ENCODE measurements at places on chromosomes 11 and 22.

DNA sequence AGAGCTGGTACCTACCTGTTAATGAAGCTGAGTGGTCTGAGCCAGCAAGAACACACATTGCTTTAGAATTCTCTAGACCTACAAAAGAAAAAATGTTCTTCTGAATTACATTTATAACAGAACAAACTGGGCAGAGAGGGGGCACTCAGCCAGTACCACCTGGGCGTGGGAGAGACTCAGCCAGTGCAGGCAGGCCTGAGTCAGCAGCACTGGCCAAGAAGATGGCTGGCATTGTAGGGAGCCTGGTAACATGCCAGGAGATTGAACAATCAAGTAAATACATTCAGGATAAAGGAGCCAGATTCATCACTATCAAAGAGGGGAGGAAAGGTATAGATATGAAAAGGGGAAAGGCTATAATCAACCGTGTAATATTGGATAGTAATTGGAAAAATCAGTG is 19.9 kb downstream of the SERGEF start:
- DNase-seq = peak; percentile 43

DNA sequence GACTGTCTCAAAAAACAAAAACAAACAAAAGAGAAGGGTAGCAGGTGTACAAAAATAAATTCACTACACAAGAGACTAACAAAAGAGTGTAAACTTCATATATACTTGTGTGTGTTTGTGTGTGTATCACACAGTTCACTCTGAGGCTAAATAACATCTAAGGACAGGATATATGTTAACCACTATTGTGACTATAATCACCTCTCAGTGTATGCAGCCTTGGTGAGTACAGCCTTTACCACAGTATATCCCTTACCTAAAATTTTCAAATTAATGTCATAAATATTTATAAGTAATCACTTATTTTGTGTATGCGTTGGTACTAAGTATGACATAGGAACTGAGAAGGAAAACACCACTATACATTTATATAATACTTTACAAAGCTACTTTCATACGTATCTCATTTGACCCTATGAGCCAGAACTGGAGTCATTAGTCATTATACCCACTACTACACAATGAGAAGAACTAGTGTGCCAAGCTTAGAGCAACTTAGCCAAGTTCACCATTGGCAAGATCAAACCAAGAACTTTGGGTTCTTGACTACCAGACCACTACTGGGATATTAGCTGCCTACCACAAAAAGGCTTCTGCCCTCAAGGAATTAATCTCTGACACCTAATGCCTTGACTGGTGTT is 116.7 kb downstream of the SGSM3 start:
- DNase-seq = no peak

DNA sequence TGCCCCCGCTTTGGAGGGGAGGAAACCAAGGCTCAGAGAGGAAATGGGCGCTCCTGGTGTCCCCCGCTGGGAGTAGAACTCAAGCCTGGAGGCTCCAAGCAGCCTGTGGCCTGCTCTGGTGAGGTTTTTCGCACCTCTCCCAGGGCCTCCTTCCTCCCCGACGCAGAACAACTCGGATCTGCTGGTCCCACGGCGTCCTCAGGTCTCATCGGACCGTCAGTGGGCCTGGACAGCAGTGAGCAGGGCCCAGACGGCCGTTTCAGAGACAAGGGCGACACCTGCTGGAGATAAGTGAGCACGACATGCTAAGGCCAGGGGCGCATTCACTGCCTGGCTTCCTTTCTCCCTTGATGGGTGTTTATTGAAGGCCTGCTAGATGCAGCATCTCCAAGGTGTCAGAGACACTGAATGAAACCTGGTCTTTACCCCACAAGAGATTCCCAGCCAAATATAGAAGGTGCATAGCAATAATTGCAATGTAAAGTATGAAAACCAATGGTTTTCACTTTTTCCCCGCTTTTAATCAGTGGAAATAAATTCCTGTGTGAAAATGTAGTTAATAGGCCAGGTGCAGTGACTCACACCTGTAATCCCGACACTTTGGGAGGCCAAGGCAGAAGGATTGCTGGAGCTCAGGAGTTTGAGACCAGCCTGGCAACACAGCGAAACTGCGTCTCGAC is 26.9 kb upstream of the CD82 start:
- DNase-seq = peak; percentile 73

DNA sequence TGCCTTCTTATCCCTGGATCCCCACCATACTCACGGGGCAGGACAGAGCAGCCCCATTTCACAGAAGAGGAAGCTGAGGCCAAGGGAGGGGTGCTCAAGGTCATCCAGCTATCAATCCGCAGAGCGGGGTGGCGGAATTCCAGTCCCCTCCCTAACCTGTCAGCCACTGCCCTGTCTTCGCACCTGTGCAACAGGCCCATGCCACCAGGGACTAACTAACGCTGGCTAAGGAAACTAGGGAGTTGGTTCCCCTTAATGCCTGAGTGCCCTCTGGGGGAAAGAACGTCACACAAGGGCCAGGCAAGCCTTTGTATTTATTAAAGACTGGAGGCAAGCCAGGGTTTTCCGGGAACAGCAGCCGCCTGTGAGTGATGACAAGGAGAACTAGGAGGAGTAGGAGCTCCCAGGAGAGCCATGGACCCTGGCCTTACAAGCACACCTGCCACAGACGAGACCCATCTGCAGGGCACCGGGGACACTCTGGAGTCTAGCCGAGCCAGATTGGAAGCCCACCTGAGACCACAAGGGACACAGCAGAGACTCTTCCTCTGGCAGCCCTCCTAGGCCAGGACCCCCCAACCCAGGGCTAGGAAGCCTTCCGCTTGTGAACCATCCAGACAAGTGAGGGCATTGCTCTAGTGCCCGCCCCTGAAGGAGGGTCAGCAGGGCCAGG is 64.4 kb downstream of the MYH9 start:
- no peak for DNase-seq

DNA sequence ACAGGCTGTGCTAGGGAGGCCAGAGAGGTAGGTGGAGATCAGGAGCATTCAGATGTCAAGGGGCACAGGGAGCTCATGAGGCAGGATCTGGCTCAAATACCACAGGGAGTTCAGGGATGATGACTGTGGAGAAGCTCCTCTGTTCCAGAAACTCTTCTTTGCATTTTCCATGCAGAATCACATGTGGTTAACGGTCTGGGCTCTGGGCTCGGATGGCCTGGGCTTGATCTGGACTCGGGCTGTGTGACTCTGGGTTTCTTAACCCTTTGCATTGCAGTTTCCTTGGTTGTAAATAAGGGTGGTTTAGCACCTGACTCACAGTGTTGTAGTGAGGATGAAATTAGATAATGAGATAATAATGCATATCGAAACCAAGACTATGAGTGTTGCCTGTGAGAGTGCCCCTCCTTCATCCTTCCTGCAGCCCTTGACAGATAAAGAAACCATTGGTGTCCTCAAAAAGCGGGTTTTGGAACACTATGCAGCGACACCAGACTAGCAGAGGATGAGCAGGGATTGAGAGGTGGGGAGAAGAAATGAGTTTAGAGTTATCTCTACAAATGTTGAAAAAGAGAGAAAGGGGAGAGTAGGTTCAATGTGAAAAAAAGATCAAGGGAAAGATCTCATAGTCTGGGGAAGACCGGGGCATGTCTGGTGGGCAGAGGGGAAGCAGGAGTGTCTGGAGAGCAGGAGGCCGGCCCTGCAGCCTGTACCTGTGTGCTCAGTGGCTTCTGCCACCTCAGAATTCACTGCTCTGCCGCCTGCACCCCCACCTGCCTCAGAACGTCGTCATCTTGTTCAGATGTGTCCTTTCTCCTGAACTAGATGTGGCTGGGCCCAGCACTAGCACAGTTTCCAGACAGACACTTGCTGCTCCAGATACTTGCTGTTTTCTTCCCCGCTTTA is 197.8 kb upstream of the SORL1-AS1 start:
- DNase-seq = no peak

- no peak for DNase-seq
These were observed 18.6 kb upstream of the PARVB start for GRCh38 chr22:44005524-44005923.

DNA sequence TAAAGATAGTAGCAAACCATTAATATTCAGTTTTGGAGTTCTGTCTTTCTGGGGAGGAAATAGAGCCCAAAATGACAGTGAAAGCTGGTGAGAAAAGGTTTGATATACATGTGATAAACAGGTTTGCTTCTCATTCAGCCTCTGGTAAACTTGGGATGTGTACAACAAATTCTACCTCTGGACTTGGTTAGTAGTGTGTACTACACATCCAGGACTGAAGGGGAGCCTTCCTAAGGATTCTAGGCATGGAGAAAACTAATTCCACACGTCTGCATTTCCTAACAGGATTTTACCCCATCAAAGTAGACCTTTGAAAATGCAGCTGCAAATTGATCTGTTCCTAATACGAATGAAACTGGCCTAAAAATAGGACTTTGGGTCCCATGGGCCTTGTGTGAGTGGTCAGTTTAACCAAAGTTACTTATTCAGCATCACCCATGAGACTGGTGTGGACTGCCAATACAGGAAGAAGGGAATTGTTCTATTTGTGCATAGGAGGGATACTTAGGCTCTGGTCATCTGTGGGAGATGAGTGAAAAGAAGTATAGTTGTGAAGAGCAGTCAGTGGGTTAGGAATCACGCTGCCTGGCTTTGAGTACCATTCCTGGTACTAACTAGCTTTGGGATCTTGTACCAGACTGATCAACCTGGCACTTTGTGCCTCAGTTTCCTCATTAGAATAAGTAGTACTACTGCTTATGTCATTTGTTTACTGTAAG is 74.2 kb downstream of the YAP1 start:
- no peak for DNase-seq

DNA sequence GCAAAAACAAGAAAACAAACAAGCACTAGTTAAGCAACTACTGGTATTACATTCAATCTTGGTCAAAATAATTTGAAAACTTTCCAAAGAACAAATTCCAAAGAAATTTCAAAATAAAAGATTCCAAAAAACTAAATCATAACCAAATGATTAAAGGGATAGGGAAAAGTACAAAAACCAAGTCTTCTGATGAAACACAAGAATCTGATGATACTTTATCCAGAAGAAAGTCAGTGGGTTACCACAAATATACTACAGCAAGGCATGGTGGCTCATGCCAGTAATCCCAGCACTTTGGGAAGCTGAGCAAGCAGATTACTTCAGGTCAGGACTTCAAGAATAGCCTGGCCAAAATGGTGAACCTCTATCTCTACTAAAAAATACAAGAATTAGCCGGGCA is 59.1 kb downstream of the NUP98 start:
- no peak for DNase-seq

- DNase-seq = peak; percentile 18
These were observed 53.7 kb downstream of the SLC22A12 start for GRCh38 chr11:64644647-64645275.

- peak; percentile 61 for DNase-seq
These were observed 84.7 kb downstream of the TTC28 start for GRCh38 chr22:28594797-28595462.

GRCh38 chr11:73129198-73129597 is 12.9 kb downstream of the FCHSD2 start:
- DNase-seq = no peak

DNA sequence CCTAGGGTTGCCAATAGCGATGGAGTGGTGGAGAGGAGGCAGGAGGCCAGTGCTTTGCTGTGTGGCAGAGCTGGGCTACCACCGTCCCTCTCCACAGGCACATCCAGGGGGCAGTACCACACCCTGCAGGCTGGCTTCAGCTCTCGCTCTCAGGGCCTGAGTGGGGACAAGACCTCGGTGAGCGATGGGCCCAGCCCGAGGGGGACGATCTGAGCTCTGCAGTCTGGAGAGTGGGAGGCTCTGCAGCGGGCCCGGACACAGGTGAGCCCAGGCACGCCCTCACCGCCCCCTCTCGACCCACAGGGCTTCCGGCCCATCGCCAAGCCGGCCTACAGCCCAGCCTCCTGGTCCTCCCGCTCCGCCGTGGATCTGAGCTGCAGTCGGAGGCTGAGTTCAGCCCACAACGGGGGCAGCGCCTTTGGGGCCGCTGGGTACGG is 2.5 kb downstream of the PKP3 start:
- no peak for DNase-seq

DNA sequence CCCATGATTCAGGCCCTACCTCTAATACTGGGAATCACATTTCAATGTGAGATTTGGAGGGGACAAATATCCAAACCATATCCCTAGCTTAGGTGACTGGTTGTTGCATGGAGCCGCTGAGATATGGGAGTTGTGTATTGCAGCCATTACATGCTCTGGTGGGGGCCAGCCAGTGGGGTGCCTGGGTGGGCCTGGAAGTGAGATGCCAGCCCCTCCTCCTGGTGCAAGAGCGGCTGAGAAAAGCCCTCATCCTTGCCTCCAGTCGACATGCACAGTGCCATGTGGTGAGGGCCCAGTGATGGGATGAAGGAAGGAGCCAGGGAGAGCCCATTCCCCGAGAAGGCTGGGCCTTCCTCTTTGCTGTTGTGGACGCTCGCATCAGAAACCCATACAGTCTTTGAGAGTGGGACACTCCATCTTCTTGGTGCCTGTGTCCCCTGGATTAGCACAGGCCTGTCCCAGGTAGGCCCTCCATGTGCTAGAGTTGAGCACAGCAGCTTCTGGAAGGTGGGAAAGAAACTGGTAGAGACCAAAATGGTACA is 1043.0 kb downstream of the TBC1D22A start:
- DNase-seq = no peak

- no peak for DNase-seq
These were observed 2.5 kb downstream of the FERMT3 start for GRCh38 chr11:64208796-64209562.

GRCh38 chr11:488062-488461 is 19.0 kb downstream of the RNH1 start:
- no peak for DNase-seq

- DNase-seq = peak; percentile 15
These were observed 18.3 kb upstream of the OR5M8 start for GRCh38 chr11:56509439-56509838.

DNA sequence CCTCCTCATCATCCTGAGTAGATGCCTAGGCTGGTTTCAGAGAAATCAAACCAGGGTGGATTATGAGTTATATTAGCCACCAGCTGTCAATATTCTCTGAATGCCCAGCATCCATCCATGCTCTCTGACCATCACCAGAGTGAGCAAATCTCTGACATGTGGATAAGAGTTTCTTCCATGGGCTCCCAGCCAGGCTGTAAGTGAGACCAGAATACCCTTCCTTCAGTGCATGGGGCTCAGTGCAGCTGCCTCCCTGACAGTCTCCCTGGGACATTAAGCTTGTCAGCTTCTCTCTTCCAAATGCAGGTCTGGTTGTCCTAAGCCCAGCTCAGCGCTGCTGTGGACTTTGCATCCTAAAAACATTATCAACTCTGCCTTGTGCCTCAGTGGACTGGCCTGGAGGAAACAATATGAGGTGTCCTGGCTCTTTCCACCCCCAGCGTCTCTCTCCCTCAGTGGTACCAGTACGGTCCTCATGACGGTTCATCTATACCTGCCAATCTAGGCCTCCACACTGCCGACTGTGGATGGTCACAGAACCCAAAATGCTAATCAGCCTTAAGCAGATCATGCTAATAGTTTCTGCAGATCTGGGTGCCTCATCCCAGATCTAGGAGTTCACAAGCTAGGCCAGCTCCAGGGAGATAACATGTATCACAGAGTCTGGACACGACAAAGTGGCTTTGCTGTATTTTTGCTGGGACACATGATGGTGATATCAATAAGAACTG is 41.6 kb upstream of the PRAME start:
- DNase-seq = no peak

GRCh38 chr22:43532301-43533155 is 120.7 kb downstream of the MPPED1 start:
- DNase-seq = no peak

GRCh38 chr11:109405671-109406070 is 16.3 kb upstream of the C11orf87 start:
- DNase-seq = peak; percentile 14

Data from PC-3 (cell line).